ENCODE measurements at places on chromosomes 1 and 21.

DNA sequence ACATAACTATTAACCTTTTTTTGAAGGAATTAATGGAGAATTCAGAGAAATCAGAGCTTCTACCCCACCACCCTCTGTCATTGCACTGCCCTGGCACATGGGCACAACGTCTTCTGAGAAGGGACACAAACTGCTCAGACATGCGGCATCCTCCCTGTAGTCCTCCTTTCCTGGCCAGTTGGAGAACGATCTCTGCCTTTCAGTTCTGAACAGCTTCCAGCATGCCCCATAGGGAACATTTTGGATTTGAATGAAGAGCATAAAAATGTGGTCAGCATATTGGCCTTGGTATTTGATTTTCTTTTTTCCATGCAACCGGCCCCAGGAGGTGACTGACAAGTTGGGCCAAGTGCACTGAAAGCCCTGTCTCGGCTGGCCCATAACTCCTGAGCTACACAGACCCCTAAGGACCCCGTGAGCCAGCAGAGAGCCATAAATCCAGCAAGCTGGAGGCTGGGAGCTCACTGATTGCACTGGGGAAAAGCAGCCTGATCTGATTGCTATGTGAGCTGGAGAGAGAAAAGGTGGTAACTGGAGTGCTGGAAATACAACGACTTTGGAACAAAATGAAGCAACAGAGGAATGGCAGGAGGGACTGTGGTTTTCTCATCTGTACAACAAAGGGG, 10.9 kb upstream of the BLACAT1 start:
- DNase-seq = no peak

- no peak for DNase-seq
These were observed 8.3 kb upstream of the RUNX1 start for GRCh38 chr21:35057428-35057827.

GRCh38 chr1:240278082-240278481, 186.4 kb downstream of the FMN2 start:
- DNase-seq = no peak

DNA sequence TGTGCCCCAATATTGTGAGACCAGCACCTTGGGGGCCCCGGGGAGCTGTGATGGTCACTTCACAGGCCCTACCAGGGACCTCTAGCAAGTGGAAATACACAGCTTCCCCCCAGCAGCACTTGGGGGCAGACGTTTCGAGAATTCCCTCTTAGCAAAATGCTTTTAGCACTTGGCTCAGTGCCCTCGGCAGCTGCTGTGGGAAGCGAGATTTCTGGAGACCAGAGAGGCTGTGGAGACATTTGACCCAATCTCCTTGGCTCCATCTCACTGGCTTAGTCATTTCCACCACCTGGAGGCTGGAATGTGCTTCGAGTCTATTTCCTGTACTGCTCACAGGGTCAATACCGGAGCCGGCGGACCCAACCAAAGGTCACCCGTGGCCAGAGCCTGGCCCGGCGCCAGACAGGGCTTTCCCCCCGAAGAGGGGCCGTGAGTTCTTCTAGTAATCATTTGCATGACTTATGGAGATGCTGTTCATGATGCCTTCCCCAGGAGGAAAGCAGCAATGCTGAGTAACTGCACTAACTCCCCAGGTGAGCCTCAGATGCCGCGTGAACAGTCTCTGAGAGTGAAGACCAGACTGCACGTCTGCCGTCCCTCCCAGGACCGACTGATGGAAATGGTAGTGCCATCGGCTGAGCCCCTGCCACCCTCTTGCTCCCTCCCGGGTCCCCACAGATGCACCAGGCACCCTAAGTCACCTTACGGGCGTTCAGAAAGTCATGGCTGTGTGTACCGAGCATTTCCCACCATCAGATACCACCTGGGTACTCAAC, 4.4 kb upstream of the C2CD2 start:
- DNase-seq = peak; percentile 95

- DNase-seq = peak; percentile 75
These were observed 260.2 kb downstream of the HHAT start for GRCh38 chr1:210588946-210589345.

DNA sequence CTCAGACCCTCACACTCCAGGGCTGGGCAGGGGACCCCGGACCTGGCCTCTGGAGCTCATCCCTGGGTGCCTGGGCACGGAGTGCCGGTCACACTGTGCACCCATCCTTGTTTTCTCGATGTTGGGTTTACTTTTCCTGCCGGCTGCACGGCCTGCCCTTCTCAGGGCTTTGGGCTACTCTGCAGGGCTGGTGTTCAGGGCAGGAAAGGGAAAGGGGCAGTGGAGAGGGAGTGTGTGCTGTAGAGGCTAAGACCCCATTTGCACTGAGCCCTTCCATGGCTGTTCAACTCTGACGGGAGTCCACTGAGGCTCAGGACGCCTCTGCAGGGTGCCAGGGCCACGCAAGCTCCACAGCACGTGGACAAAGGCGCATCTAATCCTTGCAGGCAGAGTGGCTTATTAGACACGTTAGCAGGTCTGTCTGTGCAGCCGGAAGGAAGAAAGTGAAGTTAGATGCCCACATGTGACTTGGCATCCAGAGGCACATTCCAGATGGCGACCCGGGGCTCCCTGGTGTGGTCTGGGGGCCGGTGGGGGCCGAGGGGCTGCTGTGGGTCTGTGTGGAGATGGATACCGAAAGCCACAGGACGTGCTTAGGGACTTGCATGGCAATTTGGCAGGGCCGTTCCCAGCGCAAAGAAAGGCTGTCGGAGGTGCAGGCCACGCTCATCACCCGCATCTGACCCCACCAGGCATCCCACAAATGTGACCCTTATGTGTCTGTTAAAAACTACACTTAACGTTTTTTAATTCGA, 33.6 kb downstream of the COL18A1 start:
- no peak for DNase-seq

GRCh38 chr1:196535727-196536126, 72.5 kb downstream of the KCNT2 start:
- peak; percentile 47 for DNase-seq

DNA sequence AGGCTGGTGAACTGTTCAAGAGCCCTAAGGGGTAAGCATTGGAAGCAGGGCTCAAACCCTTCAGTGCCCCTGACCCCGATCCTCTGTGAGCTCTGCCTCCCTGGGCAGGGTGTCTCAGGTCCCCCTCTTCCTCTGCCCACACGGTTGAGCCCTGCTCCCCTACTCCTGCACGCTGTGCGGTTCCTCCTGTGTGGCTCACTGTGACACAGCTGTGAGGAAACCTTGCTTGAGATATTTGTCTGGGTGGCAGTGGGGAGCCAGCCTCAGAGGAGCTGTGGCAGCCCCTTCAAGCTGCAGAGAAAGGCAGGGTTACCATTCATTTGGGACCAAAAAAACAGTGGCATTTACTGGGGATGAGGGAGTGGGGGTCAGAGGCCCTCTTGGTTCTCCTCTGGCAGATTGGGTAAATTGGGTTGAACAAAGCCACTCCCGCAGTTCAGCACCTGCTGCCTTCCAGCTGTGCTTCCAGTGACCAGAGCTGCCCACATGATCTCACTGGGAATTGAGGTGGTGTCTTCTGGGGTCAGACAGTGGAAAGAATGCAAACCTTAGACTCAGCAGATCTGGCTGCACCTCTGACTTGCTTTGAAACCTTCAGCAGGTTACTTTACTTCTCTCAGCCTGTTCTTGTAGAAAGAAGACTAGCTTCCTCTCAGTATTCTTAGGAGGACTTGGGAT, 60.6 kb upstream of the CD1D start:
- DNase-seq = no peak

Data from fibroblast of upper back skin (primary cell).